ENCODE measurements at places on chromosomes 1 and 21.

DNA sequence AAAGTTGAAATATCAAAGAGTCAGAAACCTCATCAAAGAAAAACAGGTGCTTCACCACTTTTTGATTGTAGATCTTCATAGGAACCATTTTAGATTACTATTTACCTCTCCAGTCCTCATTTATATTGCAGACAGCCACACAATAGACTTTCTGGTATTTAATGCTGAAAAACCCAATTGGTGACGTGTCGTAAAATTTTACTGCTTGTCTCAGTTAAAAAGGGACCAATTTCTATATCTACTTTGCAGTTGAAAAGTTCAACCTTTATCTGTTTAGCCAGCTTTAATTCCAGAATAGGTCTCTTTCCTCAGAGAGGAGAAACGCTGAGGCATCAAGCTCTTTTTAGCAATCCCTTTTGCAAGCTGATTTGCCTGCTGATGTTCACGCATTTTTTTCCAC, 1722.4 kb downstream of the PLA2G4A start:
- no peak for DNase-seq

- no peak for DNase-seq
These were observed 1.7 kb upstream of the TNFRSF9 start for GRCh38 chr1:7942214-7942921.

DNA sequence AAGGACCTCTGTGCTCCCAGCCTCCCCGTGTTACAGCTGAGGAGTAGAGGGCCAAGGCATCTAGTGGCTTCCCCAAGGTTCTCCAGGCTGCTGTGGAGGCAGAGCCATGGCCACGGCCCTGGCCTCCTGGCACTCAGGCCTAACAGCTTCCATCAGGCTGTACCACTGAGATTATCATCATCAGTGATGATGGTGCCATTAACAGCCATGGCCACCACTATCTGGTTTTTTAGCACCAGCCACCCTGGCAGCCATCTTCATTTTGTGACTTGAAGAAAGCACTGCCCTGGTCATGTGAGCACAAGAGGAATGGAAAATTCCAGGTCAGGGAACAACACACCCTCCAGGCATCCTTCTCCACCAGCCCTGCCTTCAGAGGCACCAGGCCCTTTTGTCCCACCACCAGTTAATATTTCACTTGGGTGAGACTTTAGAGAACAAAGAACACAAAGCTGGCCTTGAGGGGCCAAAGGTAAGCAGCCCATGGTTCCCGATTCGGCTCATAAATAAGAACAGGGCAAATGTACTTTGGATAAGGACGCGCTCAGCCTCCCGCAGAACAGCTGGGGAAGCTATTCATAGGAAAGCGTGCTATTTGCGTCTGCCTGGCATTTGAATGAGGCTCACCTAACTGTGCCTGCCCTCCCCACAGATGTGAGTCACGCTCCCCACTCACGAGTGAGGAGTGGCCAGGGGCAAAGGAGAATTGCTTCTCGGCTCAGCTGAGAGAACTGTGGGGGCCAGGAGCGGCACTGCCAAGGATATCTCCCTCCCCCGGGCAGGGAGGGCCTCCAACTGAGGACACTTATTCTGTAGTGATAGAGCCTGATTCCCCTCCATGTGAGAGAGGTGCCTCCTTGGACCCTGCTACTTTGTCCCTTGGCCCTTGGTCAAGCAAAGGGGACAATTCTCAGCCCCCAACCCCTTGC, 95.6 kb downstream of the CD58 start:
- no peak for DNase-seq

- no peak for DNase-seq
These were observed 68.3 kb upstream of the LAX1 start for GRCh38 chr1:203696673-203697072.

- DNase-seq = no peak
These were observed 83.8 kb downstream of the PAPPA2 start for GRCh38 chr1:176546825-176547224.

GRCh38 chr1:183110326-183110880, 75.7 kb upstream of the LAMC2 start:
- DNase-seq = no peak

GRCh38 chr1:55285834-55286233, 70.7 kb upstream of the USP24 start:
- DNase-seq = no peak

GRCh38 chr1:235883261-235883927, 16.7 kb upstream of the LYST start:
- no peak for DNase-seq

DNA sequence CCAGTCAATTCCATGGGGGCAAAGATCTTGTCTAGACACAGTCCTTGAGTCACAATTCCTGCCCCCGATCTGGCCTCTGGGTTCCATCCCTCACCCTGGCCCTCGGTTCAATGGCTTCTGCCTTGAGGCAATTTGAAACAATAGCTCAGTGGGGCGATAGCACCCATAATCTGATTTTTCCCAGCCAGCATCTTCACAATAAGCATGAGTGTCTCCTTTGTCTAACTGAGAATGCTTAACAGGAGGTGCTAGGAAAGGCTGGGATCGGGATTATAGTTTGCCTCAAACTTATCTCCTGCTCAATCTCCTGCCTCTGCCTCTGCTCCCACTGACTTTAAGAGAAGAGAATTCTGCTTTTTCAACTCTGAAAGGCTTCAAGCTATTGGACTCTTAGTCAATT, 293.9 kb upstream of the PROX1 start:
- no peak for DNase-seq

GRCh38 chr1:25433389-25434186, 2.9 kb downstream of the MACO1 start:
- DNase-seq = no peak

DNA sequence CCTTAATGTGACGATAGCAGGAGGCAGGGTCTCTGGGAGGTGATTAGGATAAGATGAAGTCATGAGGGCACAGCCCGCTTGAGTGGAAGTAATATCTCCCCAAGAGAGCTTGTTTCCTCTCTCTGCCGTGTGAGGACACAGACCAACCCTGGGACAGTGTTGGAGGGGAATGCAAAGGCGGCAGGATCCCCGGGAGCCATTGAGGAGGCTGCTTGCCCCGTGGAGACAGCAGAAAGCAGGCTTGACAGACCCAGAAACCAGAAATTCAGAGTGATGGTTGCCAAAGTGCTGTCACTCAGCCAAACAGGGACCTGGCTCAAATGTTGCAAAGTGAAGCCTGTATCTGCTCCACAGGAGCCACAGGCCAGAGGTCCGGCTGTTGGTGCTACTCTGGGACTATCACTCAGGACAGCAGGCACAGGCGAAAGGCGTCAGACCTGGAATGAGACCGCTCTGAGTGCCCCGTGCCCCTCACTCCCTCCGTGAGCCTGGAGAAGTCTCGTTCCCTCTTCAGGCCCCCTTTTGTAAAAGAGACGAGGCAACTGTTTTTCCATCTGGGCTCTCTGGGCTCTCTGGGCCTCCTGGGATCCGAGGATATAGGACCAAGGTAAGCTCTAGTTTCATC, 96.6 kb upstream of the VANGL1 start:
- no peak for DNase-seq

DNA sequence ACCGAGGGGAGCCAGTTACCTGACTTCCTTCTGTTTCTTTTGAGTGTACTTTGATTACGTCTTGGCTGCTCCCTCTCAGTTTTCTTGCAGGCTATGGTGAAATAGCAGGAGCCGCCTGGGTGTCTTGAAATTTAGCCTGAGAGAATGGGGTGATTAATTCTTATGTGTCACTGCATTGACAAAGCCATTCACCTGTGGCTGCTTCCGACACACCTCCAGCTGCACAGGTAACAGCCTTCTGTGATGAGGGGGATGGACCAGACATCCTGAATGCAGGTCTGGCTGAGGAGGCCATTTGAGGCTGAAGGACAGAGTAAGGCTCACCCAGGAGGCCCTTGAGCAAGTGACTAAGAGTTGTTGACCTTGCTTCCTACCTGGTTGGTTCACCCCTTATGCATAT, 16.5 kb downstream of the CACNA1E start:
- DNase-seq = no peak

DNA sequence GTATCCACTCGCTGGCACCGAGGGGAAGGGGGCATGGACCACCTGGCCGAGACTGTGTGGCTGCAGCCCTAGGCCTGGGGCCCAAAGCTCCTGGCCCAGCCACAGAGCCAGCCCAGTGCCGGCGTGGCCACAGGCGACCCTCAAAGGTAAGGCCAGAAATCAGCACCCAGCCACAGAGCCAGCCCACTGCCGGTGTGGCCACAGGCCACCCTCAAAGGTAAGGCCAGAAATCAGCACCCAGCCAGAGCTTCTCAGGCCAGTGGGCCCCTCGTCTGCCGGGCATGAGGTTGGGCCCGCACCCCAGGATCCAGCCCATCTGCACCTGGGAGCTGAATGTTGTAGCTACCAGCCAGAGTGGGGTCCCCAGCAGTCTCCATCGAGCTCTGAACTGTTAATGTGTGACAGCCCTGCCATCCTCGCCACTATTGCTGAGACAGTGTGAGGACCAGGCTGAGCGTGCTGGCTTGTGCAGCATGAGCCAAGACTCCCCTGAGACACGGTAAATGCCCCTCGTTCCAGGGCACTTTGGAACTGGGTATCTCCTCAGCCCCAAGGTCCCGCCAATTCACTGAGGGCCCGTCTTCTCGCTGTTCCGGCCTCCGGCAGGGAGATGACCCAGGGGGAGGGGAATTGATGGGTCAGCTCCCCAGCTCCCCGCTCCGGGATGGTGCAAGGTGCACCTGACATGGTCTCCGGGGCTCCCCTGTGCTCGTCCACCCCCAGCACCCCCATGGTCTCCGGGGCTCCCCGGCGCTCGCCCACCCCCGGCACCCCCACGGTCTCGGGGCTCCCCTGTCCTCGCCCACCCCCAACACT, 4.7 kb upstream of the FTCD start:
- DNase-seq = no peak

GRCh38 chr1:210685295-210685650, 356.6 kb downstream of the HHAT start:
- DNase-seq = no peak

DNA sequence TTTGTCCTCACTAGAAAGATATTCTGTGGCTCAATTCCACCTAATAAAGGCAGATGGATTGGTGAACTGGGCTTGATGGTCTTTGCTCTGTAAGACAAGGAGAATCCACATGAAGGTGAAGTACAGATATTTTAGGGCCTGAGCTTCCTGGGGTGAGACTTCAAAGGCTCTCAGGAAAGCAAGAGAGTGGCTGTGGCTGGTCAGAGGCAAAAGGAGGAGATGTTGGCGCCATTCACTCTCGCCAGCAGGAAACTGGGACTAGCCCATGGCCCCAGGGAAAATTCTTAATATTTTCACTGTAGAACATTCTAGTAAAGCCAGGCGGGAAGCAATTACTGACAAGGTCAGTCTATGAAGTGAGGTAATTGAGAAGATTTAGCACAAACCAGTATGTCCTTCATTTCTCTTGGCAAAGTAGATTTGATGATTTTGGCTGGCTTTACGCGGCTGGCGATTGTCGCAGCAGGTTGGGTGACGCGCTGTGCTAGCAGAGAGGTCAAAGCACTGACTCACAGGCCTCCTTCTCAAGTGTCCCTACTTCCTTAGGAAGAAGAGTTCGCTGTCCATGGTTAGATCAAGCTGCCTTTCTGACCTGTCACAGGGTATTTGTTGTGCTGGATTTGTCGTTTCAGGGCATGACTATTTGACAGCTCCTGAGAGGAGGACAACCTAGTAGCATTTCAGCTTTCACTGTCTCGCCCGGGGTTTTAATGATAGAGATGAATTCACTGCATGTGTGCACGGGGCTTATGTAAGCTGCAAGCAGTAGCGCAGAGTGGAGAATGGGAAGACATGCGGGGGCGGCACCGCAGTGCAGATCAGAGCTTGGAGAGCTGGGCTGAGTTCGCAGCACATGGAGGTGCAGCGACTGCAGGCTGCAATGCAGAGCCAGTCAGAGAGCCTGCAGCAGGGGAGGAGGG, 32.7 kb downstream of the XCL1 start:
- no peak for DNase-seq

DNA sequence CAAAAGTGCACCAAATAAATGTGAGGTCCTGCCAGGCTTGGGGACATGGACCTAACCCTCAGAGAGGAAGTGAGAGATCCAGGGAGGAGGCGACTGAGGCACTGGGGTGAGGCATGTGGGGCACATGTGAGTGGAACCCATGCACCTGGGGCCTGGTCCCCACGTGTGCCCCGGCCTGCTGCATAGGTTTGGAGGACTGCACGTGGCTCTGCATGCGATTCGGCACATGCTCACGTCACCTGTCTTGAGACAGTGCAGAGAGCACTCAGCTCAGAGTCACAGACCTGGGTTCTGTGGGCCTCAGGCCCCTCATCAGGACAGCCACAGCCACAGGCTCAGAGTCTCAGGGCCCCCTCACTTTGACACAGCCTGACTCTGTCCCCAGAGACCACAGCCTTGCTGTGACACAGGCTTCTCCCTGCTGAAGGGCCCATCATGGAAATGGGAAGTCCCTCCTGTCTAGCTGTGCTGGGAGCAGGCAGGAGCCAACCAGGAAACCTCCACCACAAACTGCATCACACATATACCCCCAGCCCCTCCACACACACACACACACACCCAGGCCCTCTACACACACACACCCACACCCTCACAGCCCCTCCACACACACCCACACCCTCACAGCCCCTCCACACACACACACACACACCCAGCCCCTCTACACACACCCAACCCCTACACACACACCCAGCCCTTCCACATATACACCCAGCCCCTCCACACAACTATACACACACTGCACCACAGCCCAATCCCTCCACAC, 48.2 kb downstream of the SLC9A1 start:
- no peak for DNase-seq

DNA sequence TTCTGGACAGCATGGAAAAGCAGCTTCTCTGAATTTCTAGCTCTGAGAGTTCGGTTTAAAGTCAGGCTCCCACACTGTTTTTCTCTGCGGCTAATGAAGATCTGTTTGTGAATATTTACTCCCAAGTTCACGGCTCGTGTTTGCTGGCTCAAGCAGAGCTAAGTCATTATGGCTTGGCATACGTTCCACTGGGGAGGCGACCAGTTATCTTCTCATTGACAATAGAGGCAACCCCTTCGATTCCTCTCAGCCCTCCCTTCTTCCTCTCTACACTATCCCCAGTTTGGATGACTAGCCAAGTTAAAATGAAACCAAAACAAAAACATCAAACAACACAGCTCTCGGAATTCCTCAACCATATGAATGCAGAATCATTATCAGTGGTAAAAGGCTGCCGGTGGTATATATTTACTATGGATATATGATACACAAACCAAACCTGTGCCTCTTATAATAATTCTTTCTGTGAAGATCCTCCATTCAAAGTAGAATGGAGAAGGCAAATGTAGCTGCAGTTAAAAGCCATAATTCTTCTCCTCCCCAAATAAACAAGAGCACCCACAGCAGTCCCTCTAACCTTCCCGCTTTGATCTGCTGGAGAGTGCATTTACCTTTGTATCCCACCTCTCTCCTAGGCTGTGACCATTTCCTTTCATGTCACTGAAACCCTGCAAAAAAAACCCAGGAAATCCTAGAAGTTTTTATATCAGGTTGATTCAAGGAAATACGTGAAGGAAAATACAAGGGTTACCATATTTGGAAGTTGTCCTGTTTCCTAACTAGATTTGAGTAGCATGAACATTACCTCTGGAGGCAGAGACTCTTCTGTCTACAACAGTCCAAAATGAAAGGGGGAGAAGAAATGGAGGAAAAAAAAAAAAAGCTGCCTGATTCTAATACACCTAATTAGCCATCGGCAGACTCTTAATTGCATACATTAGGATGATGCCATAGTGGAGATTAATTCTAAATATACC, 108.3 kb upstream of the USH2A start:
- no peak for DNase-seq

All from SK-N-MC (cell line).